ENCODE measurements at places on chromosomes 16 and 17.

DNA sequence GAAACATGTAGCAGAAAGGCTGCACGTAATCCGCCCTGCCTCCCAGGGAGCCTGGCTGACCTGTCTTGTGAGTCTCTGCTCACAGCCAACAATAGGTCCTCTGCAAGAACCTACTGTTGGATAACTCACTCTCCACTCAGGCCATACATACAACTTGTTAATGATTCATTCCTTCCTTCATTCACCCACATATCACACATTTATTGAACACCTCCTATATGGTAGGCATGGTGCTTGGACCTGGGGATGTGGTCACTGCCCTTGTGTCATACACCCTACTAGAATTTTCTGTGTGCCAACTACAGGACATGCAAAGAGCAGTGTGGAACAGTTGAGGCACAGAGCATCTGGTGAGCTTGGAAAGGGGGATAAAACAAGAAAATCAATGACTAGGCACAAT lies 28.1 kb upstream of the HNF1B start:
- no peak for DNase-seq

GRCh38 chr17:81256616-81257015 lies 17.5 kb downstream of the NDUFAF8 start:
- DNase-seq = no peak

GRCh38 chr17:21297026-21297520 lies 12.6 kb downstream of the MAP2K3 start:
- DNase-seq = no peak

DNA sequence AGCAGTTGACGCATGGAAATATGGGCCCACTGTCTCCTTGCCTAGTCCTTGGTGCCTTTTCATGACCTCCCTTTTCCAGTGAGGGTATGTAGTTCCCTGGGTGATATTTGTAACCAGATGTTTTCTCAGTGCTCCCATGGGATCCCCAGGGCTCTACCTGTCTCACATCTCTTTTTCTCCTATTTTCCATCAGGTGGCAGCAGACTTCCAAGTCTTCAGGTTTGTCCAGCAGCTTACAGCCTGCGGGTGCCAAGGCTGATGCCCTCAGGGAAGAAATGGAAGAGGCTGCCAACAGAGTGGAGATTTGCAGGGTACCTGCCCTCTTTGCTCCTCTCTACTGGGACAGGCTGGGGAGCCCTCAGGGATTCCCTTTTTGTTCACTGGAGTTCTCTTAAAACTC lies 89.1 kb downstream of the ELAC2 start:
- no peak for DNase-seq

GRCh38 chr17:80426671-80427326 lies 11.8 kb downstream of the ENDOV start:
- no peak for DNase-seq

DNA sequence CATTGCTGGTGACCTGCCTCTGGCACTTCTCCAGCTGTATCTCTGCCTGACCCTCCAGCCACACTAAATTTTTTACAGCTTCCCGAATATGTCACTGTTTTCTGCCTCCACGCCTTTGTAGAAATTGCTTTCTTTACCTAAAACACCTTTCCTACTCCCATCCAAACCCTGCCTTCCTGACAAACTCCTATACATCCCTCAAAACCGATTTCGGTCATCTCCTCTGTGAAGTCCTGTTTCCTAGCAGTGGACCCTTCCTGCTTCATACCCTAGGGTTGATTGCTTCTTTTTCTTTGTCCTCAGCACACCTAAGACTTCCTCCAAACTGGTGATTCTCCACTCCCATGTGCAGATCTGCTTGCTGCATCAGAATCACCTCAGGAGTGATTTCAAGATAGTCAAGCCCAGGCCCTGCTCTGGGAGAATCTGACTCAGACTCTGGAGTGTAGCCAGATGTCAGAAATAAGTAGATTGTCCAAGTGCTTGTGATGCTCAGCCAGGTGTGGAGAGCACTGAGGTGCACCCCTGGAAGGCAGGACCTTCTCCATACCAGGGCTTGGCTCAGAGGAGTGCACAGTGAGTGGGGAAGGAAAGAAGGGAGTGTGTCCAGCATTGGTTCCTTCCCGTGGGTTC lies 184.2 kb downstream of the COPRS start:
- no peak for DNase-seq

- no peak for DNase-seq
Observed at GRCh38 chr17:6503641-6504195, 52.6 kb downstream of the PITPNM3 start.

- no peak for DNase-seq
Observed at GRCh38 chr16:35352431-35352830, 1893.0 kb downstream of the TP53TG3F start.

Data from cortex of kidney (tissue), 1 donor.